ENCODE measurements at places on chromosomes 13 and 19.

DNA sequence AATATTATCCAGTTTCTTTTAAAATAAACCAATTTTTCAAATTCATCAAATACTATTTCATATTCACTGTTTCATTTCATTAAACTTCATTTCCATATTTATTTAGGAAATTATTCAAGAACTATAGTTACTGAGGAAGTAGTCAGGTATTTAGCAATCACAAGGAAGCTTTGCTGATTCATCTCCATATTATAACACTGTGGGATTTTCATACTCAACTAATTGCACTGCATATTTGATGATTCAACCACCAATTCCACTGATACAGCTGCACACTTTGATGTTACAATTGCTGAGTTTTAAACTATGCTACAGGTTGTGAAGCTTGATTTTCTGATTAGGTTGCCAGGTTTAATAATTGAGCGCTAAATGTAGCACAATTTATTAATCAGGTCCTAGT lies 556.8 kb upstream of the SLITRK1 start:
- no peak for DNase-seq

DNA sequence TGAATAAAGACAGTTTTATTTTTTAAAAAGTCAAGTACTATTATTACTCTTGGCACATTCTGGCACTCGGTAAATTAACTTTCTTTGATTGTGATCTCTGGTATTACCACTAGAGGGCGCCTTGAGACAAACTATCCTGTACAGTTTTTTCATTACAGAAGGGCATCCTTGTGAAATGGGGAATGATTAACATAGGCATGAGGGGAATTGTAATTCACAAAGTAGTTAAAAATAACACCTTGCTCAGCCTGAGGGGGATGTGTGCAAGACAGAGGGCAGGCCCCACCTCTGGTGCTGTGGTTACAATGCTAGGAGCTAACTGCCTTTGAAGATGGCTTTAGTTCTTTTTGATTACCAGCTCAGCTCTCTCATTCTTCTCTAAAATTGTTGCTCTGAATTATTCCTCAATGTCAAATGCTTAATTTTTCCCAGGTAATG lies 24.2 kb upstream of the C1QTNF9B start:
- DNase-seq: peak; percentile 92

- no peak for DNase-seq
Measured at GRCh38 chr19:35228177-35228930, at the start of gene FAM187B. FAM187B (minus strand) TSS chr19:35228739; CDS start chr19:35228680, 59 bp downstream.

DNA sequence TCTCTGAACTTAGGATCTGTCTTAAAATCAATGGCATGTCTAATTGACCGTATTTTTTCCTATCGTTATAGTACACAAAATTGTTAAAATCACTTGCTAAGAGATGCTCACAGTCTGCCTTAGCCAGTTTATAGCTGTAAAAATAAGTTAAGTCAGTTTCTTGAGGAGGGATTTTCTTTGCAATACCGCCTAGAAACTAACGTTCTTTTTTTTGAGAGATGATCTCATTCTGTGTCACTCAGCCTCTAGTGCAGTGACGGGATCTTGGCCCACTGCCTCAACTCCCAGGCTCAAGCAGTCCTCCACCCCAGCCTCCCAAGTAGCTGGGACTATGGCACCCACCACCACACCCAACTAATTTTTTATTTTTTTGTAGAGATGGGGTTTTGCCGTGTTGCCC lies 4.4 kb downstream of the CKAP2 start:
- no peak for DNase-seq

DNA sequence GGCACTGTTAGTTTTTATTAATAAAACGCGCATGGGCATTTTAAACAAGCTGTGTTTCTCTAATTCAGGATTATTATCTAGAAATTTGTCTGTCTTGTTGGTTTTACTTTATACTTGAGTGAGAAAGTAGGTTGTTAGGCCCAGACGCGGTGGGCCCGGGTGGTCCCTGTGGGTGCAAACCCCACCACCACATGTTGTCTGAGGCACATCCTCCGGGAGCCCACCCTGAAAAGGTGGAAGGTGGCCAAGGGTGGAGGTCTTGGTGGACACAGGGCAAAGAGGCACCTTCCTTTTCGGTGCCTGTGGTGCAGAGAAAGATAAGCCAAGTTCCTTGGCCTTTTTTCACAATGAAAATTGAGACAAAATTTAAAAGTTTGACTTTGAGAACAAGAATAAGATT lies 16.6 kb downstream of the ATP4B start:
- DNase-seq: no peak

- no peak for DNase-seq
Measured at GRCh38 chr19:55838251-55838650, 1.9 kb downstream of the NLRP4 start.

- DNase-seq: no peak
Measured at GRCh38 chr13:113369881-113370280, 6.0 kb upstream of the GRTP1 start.

DNA sequence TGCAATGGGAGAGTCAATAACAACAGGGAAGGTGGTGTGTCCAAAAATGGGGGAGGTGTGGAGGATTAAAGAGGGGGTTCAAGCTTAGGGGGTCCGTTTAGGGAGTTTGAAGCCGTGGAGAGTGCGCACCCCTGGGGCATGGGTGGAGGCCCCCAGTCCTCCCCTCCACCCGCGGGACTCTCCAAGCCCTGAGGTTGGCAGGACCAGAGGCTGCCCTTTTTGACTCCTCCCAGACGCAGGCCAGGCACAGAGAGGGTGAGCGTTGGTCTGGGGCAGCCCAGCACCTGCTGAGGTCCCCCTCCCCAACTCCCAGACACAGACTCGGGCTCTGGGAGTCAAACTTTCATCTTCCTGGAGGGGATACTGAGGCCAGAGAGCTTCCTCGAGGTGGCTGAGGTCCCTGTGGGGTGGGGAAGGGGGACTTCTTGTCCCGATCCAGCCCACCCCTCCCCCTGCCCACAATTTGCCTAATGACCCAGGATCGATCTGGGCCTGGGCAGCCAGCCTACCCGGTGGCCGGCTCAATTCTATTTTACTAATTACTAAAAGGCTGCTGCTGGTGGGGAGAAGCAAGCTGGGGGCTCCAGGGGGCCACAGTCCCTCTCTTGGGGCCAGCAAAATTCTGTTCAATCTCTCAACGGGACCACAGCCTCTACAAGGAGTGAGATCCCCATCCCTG lies 2.8 kb upstream of the ONECUT3 start:
- no peak for DNase-seq

- no peak for DNase-seq
Measured at GRCh38 chr19:3365836-3366752, at the start of gene NFIC. NFIC (plus strand) TSS chr19:3366583; CDS start chr19:3366637, 54 bp downstream.

- DNase-seq: no peak
Measured at GRCh38 chr19:34989298-34989697, 10.8 kb upstream of the GRAMD1A start.

- no peak for DNase-seq
Measured at GRCh38 chr19:45419895-45420294, 3.8 kb downstream of the ERCC1 start.

GRCh38 chr19:1360818-1361461 lies 22.8 kb upstream of the NDUFS7 start:
- no peak for DNase-seq

DNA sequence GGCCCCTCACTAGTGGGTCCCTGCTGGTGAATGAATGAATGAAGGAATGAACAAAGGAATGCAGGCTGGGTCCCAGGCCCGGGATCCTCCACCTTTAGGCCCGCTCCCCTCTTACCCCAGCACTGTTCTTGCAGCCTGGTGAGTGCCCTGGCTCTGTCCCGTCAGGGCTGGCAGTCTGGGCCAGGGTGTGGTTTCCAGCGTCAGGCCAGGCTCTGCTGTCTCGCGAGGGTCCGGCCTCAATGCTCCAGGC lies 317 bp downstream of the LYL1 start:
- DNase-seq: no peak

Measured in NCI-H748 treated with DMSO at 0.1 percent for 48 hours (cell line).